A549 treated with Hydrocortisone at 1 μM for 4 hours (cell line): ENCODE measurements at places on chromosomes 11 and 22. TPM values are rescaled to one million over a fixed set of nuclear protein-coding genes. Genes with fewer than 3 reads are reported as not detected.

Gene LDHAL6A
- not detected in 5 replicates for total RNA-seq

Gene IL10RA
- 0.05 to 0.13 TPM (median 0.10 TPM) in 4 of 5 replicates, not detected in the other for total RNA-seq

Gene GRM5
- 0.01 TPM in 1 of 5 replicates, not detected in the others for total RNA-seq

Gene GRIK4
- total RNA-seq, result 0.01 to 0.06 TPM in 2 of 5 replicates, not detected in the others

Gene MUC5AC
- 1.2 to 1.8 TPM (median 1.5 TPM) in 5 replicates for total RNA-seq

Gene CELF1
- 46.4 to 55.3 TPM (median 46.8 TPM) in 5 replicates for total RNA-seq

Gene PRR33
- not detected in 5 replicates for total RNA-seq

Gene SMDT1
- 24.3 to 48.9 TPM (median 40.8 TPM) in 5 replicates for total RNA-seq

Gene C11orf71
- 2.6 to 4.1 TPM (median 3.7 TPM) in 5 replicates for total RNA-seq

Gene SF3B2
- total RNA-seq, result 162 to 202 TPM (median 169 TPM) in 5 replicates

Gene OR6T1
- not detected in 5 replicates for total RNA-seq

Gene BEST1
- 1.2 to 5.9 TPM (median 3.7 TPM) in 5 replicates for total RNA-seq

Gene TNNI2
- 0.28 to 0.36 TPM (median 0.31 TPM) in 3 of 5 replicates, not detected in the others for total RNA-seq

Gene DESI1
- 14.5 to 17.4 TPM (median 16.0 TPM) in 5 replicates for total RNA-seq

Gene MPEG1
- total RNA-seq, result not detected in 5 replicates

Gene ZNF280B
- total RNA-seq, result 1.2 to 1.8 TPM (median 1.4 TPM) in 5 replicates

Gene ANO5
- 1.1 to 2.2 TPM (median 1.5 TPM) in 5 replicates for total RNA-seq

Gene RAG2
- not detected in 5 replicates for total RNA-seq

Gene TFIP11
- total RNA-seq, result 19.9 to 23.9 TPM (median 23.2 TPM) in 5 replicates

Gene IFITM1
- 0.23 to 0.38 TPM (median 0.36 TPM) in 5 replicates for total RNA-seq

Gene OR5AL1
- not detected in 5 replicates for total RNA-seq

Gene MIF
- 412 to 972 TPM (median 905 TPM) in 5 replicates for total RNA-seq

Gene OR5P2
- total RNA-seq, result not detected in 5 replicates

Gene EFCAB6
- total RNA-seq, result 0.30 to 0.55 TPM (median 0.40 TPM) in 5 replicates

Gene GSTT2B
- 0.22 to 0.36 TPM (median 0.33 TPM) in 5 replicates for total RNA-seq

Gene GPR83
- 0.07 to 0.10 TPM (median 0.07 TPM) in 5 replicates for total RNA-seq

Gene CLNS1A
- 143 to 178 TPM (median 146 TPM) in 5 replicates for total RNA-seq

Gene OR52R1
- not detected in 5 replicates for total RNA-seq

Gene LARGE2
- total RNA-seq, result 1.9 to 3.5 TPM (median 2.3 TPM) in 5 replicates

Gene PARVG
- total RNA-seq, result 0.09 TPM in 1 of 5 replicates, not detected in the others

Gene CHRNA10
- 0.70 to 2.1 TPM (median 0.91 TPM) in 5 replicates for total RNA-seq

Gene INPP5J
- total RNA-seq, result 0.33 to 0.70 TPM (median 0.54 TPM) in 5 replicates

Gene GDPD4
- total RNA-seq, result not detected in 5 replicates

Gene CYP2D6
- 0.44 to 0.72 TPM (median 0.54 TPM) in 5 replicates for total RNA-seq

Gene CYB5R2
- total RNA-seq, result 4.1 to 5.3 TPM (median 4.8 TPM) in 5 replicates

Gene TMPRSS4
- total RNA-seq, result not detected in 5 replicates
